ENCODE measurements at places on chromosomes 1 and 21.
A peak's percentile ranks its signal among the peaks of the same experiment; 100 is the strongest.

DNA sequence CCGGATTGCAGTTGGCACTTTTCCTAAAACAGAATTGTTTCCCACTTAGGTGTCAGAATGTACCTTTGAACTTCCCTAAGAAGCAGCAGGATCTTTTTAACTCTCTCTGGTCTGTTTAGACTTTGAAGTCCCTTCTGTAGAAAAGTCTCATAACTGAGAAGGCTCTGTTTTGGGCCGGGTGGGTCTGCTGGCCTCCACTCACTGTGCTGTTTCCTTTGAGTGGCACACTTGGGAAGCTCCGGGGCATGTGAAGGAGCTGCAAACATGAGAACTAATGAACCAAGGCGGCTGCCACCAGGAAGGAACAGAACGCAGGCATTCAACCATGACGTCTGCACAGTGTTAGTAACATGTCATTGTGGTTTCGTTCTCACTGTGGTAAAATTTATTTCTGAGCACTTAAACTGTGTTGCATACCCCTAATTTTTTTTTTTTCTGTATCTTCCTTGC, 19.5 kb upstream of the NCMAP start:
- DNase-seq, result no peak

DNA sequence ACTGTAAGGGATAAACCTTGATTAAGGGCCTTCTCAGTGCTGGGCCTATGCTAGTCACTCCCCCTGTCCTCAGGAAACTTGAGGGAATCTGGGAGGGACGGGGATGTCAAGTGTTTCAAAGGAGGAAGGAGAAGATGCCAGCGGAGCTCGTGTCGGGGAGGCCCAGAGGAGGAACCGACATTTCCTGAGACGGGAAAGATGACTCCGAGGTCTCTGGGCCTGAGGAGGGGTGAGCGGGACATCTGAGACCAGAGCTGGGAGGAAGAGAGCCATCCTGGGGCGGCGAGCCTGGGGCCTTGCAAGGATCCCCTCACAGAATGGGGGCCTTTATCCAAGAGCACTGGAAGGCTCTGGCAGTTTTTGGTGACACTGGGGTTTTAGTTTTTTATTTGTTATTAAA, 10.4 kb downstream of the SLC66A1 start:
- no peak for DNase-seq

- no peak for DNase-seq
Measured at GRCh38 chr1:158251163-158251562, 3.1 kb upstream of the CD1A start.

DNA sequence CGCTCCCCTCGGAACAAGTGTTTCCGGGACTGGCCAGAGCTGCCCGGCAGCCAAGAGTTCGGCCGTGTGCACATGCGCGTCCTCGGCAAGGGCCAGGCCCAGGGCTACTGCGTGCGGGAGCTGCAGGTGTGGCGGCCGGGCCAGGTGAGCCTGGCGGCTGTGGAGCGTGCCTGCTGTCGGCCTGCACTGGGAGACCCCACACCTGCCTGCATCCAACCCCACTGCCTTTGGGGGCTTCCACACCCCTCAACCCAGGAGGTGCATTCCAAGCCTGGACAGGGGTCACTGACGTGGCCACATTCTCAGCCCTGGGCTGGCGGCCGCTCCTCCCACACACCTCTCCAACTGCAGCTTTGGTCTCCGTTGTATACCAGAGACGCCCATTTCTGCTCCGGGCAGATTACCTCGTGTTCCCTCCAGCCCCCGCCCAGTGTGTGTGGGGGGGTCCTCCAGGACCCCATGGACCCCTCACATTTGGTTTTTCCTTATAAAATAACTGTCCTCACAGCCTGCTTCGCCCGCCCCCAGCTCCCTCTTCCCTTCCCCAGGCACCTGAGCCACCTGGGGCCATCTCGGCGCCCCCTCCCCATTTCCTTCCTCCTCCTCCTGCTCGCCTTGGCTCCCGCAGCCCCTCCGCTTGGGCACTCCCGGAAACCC, 6.1 kb downstream of the RNF223 start:
- no peak for DNase-seq

DNA sequence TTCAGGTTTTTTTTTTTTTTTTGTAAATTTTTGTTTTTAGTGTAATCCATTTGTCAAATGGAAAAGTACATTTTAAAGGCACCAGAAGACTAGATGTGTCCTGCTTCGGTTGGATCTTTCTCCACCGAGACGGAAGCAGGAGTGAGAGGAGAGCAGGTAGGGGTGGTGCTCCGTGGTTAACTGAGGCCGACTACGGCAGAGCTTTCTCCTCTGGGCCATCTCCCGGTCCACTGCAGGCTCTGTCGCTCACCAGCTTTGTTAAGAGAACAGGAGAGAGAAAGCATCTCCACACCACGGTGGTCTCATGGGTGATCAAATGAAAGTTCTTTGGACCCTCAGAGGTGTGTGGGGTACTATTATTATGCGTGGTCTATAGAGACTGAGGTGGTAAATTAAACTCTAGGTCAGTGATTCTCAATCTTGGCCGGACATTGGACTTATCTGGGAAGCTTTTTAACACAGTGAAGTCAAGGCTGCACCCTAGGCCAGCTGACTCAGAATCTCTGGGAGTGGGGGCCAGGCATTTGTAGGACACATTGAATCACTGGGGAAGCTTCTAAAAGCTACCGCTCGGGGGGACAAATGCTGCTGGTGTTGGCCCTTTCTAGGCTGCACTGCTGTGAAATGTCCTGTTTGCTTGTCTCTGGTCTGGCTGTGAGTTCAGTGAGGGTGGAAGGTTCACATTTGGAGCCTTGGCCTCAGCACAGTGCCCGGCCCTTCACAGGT, 25.0 kb downstream of the ABCA4 start:
- peak; percentile 17 for DNase-seq

- no peak for DNase-seq
Measured at GRCh38 chr1:207861442-207862177, 49.3 kb downstream of the CD34 start.

GRCh38 chr1:35047188-35047858, 15.6 kb upstream of the ZMYM6 start:
- peak; percentile 55 for DNase-seq

GRCh38 chr21:16180614-16181013, 450.8 kb downstream of the USP25 start:
- DNase-seq, result no peak

DNA sequence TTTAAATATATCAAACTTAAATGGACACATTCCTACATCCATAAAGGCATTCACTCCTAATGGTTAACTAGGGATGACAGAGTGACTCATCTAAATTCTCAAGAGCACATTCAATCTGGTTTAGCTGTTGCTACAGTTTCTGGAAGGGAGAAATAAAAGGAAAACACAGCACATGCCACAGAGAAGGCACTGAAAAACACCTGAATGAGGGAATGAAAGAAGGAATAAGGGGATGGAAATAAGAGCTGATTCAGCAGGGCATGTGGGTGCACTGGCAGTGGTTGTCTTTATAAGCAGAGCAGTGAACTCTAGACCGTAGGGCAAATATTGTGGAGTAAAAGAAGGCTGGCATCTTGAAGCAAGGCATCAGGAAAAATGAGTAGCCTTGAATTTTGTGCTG, 79.3 kb downstream of the LHX4 start:
- DNase-seq, result peak; percentile 23

DNA sequence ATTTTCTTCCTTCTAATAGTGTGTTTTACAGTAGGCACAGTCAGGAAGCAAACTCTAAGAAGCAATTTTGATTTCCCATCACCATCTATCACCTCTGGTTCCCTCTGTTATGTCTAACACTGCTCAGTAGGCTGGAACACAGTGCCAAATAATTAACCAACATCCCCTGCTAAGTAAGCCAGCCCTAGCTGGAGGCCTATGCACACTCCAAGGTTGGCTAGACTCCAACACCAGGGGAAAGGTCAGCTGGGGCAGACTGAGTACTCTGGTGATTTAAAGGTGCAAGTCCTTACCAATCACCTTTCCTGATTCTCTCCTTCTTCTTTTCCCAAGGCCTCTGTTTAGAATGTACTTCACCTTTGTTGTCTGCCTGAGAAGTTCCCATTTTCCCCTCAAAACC, 46.5 kb upstream of the BEND5 start:
- no peak for DNase-seq

DNA sequence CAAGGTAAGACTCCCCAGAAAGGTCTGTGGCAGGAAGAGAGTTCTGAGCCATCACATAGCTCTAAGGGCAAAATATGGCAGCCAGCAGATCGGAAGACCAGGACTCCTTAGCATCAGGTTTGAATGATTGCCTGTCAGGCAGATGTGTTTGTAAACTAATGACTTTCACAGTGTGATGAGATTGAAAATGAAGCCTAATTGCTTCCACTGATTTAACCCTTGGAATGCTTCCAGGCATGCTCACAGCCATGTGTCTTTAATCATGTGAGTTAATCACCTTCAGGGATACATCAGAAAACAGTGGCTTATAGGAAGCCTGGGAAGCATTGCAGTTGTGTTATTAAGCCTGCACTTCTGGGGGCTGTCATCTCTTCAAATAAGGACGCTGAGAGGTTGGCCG, 82.8 kb downstream of the LRRC53 start:
- DNase-seq, result no peak
